ENCODE measurements at places on chromosomes 4 and X.
A peak's percentile ranks its signal among the peaks of the same experiment; 100 is the strongest.

- DNase-seq: no peak
Observed at GRCh38 chr4:108820492-108821350, 57.9 kb upstream of the ETNPPL start.

- no peak for DNase-seq
Observed at GRCh38 chrX:2587146-2587545, 86.4 kb upstream of the DHRSX start.

DNA sequence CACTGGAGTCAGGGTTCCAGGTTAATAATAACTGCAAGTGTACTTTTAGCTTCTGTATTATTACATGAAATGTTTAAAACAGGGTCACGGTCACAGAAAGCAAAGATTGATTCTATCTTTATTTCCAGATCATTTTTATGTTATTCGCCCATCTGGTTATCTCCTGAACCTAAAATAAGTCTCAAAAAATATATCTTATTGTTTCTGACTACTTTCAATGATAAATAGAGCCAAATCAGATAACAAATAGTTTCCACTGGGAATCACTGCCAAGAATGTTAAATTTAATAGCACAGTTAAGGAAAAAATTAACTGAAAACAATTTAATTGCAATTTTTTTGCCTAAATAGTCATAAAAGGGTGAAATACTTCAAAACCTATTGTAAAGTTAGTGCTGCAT is 17.2 kb upstream of the VEGFD start:
- DNase-seq: no peak

- DNase-seq: no peak
Observed at GRCh38 chrX:13341491-13342101, 21.7 kb upstream of the ATXN3L start.

DNA sequence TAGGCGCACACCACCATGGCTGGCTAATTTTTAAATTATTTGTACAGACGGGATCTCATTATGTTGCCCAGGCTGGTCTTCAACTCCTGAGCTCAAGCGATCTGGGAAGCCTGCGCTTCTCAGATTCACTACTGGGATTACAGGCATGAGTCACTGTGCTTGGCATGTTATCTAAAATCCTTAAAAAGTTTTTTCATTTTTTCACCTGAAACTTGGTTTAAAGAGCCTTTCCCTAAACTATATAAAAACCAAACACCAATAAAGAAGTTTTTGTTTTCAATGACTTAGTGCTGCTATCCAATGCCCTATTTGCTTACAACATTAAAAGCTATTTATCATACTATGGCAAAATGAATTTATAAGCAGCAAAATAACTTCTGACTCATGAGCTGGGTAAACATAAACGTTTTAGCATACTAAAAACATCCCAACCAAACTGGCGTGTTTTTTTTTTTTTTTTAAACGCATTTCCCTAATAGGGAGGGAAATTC is 127.8 kb downstream of the UBE2K start:
- DNase-seq: no peak

DNA sequence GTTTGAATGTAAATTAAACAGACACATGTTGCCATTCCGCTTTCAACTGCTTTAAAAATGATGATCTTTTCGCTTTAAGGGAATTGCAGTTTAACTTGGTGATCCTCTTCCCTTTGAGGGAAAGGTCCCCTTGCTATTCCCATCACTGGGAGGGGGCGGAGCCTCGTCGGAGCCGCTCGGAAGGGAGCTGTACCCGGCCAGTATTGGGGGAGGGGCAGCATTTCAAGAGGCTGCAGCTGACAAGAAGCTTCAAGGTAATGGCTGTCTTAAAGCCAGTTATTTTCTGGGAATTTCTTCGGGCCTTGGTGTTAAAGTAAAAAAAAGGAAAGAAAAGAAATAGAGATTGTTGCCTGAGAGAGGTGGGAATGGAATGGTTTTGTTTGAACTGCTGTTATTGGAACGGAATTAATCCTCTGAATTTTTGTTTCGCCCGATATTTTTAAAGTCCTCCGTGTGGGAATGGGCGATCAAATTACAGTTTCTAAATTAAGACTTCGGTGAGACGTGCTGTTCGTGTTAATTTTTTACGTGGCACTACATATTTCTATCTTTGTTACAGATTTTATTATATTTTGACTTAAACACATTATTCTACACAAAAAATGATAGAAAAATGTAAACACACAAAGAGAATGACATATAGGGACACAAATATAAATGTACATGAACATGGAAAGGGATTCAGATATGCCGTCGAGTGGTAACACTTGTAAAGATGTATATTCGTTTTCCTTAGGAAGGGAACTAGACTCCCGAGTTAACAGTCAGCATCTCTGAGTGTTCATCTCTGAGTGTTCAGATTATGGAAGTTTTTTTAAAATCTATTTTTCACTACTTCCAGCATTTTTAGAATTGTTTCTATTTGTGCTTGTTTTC is 9.2 kb downstream of the PWWP3B start:
- DNase-seq: no peak

DNA sequence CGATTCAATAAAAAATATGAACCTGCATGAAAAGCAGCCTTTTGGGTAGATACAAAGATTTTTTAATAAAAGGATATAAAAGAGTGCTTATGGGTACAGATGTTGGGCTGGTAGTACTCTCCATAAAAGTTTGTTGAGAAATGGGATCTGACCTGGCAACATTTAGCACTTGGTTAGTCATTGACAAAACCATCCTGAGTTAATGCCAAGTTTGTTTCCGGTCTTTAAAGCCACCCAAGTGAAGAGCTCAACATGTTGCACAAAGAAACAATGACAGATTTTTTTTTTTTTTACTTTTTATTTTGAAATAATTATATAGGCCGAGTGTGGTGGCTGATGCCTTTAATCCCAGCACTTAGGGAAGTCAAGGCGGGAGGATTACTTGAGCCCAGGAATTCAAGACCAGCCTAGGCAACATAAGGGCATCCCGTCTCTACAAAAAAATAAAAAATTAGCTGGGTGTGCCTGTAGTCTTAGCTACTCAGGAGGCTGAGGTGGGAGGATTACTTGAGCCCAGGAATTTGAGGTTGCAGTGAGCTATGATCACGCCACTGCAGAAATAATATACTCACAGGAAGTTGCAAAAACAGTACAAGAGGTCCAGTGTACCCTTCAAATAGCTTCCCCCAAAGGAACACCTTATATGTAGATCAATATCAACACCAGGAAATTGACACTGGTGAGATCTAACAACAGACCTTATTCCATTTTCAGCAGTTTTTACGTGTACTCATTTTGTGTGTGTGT is 16.6 kb downstream of the CHST7 start:
- DNase-seq: no peak

DNA sequence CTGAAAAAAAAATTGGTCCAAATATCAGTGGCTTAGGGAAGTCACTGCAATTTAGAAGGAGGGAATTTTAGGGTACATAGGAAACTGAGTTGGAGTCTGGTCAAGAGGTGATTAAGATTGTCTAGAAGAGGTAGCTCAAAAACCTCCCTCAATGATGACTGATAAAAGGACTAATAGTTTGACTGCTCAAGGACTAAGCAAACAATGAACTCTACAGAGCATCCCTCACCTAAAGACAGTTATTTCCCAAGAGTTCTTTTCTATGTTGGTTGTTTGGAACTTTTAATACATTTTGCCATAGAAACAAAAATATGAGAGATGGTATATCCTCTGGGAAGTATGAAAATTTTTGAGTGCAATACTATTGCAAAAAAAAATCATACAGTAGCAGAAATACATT is 35.7 kb downstream of the MAOB start:
- no peak for DNase-seq

GRCh38 chr4:43133566-43133965 is 241.1 kb downstream of the GRXCR1 start:
- DNase-seq: no peak

GRCh38 chrX:155231163-155231562 is 14.9 kb downstream of the VBP1 start:
- no peak for DNase-seq

DNA sequence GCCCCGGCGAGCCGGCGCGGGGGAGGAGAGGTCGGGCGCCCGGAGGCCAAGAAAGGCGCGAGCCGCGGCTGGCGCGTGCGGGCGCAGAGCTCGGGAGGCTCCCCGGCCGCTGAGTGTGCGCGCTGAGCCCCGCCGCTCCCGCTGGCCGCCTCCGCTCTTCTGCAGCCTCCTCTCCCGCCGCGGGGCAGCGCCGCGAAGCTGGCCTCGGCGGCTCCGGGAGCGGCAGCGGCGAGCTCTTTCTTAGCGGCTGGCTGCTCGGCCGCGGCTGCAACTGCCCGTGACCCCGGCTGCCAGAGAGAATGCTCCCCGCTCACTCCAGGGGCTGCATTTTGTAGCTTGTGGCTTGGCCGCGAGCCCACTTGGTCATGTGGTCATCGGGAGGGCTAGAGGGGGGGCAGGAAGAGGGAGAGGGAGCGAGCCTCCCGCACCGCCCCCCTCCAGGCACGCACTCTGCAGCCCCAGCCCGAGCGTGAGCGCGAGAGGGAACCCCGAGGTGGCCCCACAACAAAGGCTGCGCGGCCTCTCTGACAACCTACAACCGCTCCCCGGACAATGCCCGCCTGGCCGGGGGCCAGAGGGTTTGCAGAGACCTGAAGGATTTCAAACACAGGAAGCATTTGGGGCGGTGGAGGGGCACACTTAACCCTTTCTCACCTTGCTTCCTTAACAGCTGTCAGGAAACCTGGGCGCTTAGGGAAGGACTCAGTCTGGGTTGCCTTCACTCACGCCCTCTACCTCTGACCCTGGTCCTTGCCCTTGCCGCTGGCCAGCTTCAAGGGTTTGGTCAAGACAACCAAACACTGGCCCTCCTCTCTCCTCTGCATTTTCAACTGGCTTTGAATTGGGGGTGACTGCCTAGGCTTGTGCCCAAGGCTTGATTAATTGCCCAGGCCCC is at the start of gene APLN:
TSS of gene APLN (minus strand) at position 305 of the 895 bp plus-strand sequence. CDS start 326 bp downstream, outside the sequence.
- DNase-seq: no peak

- no peak for DNase-seq
Observed at GRCh38 chr4:147594107-147594506, 23.1 kb upstream of the TMEM184C start.

DNA sequence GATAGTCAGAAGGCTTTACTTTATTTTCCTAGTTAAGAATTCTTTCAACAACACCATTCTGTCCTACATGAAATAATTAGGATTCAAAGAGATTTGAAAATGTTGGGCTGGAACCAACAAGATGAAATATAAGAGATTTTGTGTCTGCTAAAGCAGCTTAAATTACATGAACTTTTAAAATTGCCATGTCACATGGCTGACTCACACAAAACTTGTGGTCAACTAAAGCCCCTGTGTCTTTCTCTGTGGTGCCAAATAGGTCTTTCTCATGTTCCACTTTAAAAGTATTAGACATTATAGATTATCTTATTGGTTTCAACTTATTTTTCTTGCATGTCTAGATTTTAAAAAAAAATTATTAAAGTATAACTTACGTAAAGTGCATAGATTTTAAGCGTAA is 60.8 kb upstream of the FHL1 start:
- DNase-seq: no peak

DNA sequence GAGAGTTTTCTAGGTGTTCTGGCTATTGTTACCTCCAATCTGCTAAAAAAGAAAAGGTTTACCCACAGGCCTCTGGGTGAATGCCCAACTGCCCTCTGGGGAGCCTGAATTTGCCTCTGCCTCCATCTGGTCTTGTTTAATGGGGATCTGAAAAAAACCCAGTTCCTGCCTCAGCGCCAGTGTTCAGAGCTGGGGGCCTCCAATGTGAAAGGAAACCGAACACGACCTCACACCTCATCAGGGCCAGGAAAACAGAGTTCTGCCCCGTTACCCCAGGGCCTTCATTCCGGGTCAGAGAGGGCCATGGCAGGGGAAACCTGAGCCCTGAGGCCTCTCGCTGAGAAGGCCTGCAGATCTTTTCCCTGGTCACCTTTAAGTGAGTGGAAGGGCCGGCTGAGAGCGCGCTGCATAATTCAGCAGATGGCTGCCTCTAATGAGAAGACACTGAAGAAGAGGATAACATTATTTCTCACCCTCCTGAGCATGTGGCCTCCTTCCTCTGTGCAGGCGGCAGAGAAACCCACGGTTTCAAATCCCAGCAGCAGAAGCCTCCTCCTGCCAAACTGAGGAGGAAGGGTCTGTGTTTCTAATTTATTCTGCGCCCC is 6.8 kb downstream of the SEPTIN6 start:
- peak; percentile 35 for DNase-seq
